ENCODE measurements at places on chromosomes 6 and 20. TPM values are rescaled to one million over a fixed set of nuclear protein-coding genes. Genes with fewer than 3 reads are reported as not detected.

- no peak for ATAC-seq
Observed at GRCh38 chr6:166285233-166285632, 23.0 kb downstream of the PRR18 start.

FAM50B gene
- 6.0 TPM for total RNA-seq

- no peak for ATAC-seq
Observed at GRCh38 chr6:100459592-100460184, 5.0 kb downstream of the SIM1 start.

- ATAC-seq, result no peak
Observed at GRCh38 chr20:63174309-63175037, 41.5 kb downstream of the YTHDF1 start.

All from esophagus mucosa (tissue), 1 donor.